ENCODE measurements at places on chromosomes 16 and 17.
A peak's percentile ranks its signal among the peaks of the same experiment; 100 is the strongest.

DNA sequence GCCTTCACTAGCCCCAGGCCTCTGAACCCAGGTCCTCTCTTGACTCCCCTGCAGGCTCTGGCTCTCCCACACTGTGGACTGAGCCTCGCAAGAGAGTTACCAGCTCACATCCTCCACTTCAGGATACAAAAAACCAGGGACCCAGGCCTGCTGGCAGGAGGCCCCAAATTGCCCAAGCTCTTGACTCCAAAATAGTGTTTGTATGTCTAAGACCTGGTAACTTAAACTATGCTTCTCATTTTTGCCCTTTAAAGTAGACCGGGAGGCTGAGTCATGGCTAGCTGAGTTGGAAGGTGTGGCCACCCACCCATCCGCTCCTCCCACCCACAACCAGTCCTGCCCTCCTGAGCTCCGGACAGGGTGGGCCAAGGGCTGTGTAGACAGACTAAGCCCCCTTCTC is 250.0 kb downstream of the SOX9 start:
- no peak for DNase-seq

DNA sequence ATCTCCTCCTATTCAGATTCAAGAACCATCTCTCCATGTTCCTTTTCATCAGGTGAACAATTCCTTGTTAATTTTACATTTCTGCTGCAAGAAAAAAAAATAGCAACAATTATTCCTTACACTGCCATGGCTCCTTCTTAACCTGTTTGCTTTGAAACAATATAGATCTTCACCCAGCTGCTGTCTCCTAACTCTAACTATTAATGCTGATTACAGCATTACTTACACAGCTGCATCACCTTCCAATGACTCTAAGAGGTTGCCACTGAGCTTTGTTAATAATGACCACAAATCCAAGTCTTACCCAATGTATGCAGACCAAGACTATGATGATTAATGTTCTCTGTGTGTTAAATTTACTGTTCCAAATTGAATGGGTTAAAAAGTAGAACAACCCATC is 541.4 kb downstream of the TOX3 start:
- DNase-seq, result no peak

DNA sequence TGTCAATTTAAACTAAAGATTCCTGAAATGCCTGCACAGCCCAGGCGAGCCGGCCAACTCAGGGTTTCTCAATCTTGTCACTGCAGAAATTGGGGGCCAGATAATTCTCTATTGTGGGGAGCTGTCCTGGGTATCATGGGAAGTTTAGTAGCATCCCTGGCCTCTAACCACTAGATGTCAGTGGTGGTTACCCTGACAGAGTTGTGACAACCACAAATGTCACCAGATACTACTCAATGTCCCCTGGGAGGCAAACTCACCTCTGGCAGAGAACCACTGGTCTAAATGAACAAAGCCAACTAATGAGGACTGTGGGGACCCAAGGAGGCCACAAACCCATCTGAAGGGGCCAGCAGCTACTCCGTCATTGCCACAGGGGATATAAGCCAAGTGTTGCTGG is 90.9 kb downstream of the MYH11 start:
- peak; percentile 47 for DNase-seq

DNA sequence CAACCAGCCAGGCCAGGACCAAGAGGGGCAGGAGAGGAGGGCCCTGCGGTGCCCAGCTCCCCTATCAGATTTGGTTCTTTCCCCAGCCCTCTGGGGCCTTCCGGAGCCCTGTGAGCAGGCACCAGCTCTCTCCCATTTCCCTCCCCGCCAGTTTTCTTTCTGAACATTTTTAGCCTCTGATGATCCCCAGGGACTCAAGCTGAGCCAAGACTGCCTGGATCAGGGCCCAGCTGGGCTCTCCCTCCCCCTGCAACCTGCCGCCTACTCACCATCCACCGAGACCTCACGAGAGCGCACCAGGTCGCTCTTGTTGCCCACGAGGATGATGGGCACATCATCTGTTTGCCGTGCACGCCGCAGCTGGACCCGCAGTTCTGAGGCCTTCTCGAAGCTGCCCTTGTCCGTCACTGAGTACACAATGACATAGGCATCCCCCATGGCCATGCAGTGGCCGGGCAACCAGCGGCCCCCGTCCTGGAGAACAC is 2.0 kb downstream of the RRAD start:
- DNase-seq, result no peak

GRCh38 chr16:30948667-30949649 is at the start of gene ORAI3:
ORAI3 (plus strand) TSS chr16:30949068; CDS start chr16:30949290, 222 bp downstream.
- peak; percentile 56 for DNase-seq

- no peak for DNase-seq
These were observed 24.9 kb downstream of the HSD17B2 start for GRCh38 chr16:82059983-82060421.

DNA sequence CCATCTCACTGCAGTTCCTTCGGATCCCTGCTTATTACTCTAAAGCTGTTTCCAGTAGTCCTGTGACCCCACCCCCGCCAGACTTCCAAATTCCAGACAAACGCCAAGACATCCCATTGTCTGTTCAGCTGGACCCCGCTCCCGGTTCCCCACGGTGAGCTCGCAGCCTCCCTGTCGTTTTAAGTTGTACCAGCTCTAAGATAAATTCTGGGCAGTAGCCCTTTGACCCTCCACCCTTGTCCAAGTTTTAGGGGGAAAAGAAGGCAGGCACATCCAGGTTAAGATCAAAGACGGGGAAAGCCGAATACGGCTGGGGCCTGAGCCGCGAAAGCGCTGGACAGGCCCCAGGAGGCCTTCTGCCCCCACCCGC is 589 bp downstream of the ARL6IP1 start:
- peak; percentile 22 for DNase-seq

DNA sequence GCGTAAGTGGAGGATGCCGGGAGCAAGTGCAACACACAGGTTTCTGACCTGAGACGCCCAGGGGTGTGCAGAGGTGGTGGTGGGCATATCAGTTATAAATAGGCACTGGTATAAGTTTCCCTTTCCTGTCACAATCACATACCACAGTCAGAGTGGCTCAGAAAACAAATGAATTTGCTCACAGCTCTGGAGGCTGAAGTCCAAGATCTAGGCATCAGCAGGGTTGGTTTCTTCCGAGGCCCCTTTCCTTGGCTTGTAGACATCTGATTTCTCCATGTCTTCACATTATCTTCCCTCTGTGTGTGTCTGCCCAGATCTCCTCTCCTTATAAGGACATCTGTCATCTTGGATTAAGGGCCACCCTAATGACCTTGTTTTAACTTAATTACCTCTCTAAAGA is 250.5 kb upstream of the TNRC6C start:
- no peak for DNase-seq

- DNase-seq, result no peak
These were observed 58.9 kb upstream of the ARHGAP44 start for GRCh38 chr17:12730421-12730820.

Measured in kidney capillary endothelial cell (primary cell).